ENCODE measurements at places on chromosomes 5 and 9.
A peak's percentile ranks its signal among the peaks of the same experiment; 100 is the strongest.

DNA sequence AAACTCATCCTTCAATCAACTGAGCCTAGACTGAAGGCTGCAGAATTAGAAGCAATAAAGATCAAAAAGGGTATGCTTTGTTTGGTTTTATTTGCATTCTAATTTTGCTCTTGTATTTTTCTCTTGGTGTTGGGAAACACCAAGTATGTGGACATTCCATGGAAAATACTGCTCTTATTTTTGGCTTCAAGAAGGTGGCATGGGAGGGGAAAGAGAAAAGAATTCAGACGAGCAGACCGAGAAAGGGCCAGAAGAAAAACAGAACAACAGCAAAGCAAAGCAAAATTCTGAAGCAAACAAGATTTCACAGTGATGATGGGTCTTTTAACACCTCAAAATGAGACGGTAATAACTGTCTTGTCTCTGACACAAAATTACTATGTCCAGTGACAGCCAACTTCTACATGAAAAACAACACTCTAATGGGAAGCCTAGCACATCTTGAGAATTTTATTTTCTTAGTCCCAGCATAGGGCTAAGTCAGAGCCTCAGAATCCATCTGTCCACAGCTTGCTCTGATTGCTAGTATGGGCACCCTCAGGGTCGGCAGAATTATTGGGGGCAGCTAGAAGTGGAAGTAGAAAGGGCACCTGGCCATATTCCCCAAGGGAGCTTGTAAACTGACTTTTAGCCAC is 26.8 kb downstream of the FREM1 start:
- DNase-seq = no peak

DNA sequence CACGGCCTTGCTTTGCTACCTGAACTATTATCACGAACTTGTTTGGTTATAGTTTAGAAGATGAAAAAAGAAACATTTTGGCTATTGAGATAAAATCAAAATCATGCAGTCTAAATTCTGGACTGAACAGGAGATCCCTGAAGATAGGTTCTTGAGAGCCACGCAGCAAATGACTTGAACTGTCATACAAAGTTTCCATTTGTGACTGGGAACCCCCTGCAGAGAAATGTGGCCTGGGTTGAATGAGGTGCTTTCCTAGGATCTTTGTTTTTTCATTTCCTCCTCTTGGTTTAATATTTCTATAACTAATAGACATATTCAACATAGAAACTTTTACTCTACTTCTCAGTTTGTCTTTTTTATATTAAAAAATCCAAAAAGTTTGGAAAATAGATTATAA is 184.7 kb upstream of the TRPM3 start:
- DNase-seq = no peak

- DNase-seq = no peak
These were observed 1029.1 kb upstream of the ACO1 start for GRCh38 chr9:31355159-31355882.

GRCh38 chr5:1746371-1747078 is 53.1 kb downstream of the MRPL36 start:
- no peak for DNase-seq

DNA sequence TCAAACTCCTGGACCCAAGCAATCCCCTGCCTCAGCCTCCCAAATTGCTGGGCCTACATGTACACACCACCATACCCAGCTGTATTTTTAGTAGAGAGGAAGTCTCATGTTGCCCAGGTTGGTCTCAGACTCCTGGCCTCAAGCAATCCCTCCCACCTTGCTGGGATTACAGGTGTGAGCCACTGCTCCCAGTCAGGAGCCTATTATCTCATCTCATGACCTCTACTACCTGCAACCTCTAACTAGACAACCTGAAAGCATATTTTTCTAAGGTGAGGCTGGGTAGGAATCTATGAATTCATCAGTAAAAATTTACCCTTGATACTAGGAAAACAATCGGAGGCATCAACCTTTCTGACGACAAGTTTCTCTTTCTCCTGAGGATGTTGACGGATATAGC is 10.0 kb downstream of the FAM13B start:
- DNase-seq = no peak

DNA sequence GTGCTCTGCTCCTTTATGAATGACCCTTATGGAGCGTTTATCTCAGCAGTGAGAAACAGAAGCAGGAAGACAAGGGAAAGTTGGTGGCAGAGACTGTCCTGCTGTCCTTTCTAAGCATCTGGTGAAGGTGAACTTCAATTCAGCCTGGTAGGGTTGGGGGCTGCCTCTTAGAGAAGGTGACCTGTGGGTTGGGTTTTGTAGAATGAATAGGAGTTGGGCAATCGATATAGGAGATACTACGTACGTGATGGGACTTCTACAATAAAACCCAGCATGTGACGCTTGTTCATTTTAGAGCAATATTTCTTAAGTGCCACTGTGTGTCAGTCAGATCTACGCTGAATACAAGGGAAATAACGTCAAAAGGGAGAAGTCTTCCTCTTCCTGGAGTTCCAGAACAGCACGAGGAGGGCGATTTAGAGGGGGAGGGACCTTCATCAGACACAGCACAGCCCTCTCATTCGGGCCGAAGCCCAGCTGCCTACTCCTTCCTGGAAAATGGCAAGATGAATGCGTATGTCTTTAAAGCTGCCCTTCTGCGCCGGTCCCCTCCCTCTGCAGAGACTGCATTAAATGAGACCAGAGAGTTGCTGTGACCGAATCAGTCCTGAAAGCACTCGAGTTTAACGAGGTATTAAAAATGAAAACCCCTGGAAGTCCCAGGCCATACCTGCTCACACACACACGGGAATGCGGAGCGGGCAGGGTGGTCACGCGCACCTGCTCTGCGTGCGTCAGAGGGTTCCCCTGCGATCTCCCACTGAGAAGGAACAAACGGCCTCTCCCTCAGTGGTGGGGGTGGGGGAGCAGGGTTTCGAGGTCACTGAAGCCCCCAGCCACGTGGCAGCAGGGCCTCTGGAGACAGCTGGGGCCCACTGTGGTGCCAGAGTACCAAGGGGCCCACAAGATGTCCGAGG is 85.3 kb upstream of the SARDH start:
- DNase-seq = no peak

DNA sequence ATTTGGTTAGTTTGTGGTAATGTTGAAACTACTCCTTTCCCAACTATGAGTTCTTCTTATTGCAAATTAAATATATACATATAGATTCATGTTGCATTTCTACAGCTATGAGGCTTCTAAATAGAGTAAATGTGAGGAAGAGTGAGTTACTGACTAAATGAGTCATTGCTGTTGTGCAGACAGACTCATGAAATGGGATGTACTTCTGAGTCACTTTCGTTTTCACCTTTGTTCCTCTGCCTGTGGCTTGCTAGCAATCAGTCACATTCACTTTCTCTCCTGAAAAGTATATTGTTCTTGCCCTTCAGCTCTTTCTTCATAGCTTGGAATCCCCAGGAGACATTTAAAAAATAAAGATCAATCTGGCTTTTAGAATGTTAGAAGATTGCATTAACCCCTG is 295.5 kb upstream of the SMC2 start:
- DNase-seq = no peak

DNA sequence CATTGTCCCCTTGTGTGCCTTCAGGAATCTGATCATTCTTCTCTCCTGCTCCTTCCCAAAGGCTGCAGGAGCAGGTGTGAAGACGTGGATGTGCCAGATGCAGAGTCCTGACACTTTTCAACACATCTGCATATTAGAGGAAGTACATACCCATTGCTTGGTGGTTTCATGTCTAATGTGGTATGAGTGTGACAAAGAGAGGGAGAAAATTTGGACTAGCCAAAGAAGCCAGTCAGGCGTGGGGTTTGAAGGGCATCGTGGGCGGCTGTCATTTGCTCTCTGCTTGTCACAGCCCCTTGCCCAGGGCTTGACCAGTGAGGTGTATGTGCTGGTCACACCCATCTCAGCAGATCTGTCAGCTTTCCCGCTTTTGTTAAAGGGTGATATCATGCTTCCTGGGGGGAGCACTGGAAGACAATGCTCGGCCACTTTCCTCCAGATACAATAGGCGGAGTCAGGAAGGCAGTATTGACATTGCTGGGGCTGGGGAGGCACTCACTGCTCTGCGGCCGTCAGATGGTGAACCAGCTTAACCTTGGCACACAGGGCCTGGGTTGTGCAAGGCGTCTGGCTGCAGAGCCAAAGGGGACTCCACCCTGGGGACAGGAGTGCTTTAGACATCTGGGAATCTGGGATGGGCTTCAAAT is 8.6 kb downstream of the TEK start:
- no peak for DNase-seq

GRCh38 chr9:116574027-116574679 is 113.0 kb upstream of the TRIM32 start:
- DNase-seq = no peak

GRCh38 chr9:121637713-121638220 is 13.7 kb upstream of the DAB2IP start:
- peak; percentile 82 for DNase-seq

- no peak for DNase-seq
These were observed 6.2 kb downstream of the TGFBI start for GRCh38 chr5:136034984-136035383.

- no peak for DNase-seq
These were observed 19.7 kb downstream of the MAPKAP1 start for GRCh38 chr9:125687163-125687863.

DNA sequence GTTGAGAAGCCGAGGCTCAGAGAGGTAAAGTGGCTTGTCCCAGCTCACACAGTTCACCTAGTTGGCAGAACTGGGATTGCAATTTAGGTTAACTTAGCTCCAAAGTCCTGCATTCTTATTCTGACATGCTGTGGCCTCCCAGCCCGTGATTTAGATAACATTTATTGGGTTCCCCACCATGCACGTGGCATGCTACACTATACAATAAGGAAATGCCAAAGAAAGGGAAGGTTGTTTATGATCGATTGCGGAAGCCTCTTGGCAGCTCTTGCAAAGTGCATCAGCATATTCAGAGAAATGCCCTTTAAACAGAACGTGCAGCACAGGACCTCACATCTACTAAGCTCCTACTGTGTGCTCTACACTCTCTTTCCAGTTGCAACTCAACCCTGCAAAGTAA is 3.2 kb downstream of the NEURL1B start:
- no peak for DNase-seq

DNA sequence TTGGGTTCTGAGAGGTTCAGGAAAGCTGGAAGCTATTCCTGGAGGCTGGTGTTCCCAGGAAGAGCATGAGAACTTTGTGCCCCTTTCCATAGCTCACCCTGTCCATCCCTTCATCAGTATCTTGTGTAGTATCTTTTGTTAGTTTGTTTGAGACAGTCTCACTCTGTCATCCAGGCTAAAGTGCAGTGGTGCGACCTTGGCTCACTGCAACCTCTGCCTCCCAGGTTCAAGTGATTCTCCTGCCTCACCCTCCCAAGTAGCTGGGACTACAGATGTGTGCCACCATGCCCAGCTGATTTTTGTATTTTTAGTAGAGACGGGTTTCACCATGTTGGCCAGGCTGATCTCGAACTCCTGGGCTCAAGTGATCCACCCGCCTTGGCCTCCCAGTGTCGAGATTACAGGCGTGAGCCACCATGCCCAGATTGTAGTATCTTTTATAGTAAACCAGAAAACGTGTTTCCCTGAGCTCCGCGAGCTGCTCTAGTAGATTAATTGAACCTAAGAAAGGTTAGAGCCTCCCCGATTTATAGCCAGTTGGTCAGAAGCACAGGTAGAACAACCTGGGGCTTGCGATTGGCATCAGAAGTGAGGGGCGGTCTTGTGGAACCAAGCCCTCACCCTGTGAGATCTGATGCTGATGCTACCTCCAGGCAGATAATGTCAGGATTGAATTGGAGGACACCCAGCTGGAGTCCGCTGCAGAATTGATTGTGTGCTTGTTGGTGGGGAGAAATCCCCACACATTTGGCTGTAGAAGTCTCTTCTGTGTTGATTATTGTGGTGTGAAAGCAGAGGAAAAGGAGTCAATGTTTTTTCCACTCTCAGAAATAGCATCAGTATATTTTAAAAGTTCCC is 32.3 kb downstream of the ATP6V0E1 start:
- no peak for DNase-seq

DNA sequence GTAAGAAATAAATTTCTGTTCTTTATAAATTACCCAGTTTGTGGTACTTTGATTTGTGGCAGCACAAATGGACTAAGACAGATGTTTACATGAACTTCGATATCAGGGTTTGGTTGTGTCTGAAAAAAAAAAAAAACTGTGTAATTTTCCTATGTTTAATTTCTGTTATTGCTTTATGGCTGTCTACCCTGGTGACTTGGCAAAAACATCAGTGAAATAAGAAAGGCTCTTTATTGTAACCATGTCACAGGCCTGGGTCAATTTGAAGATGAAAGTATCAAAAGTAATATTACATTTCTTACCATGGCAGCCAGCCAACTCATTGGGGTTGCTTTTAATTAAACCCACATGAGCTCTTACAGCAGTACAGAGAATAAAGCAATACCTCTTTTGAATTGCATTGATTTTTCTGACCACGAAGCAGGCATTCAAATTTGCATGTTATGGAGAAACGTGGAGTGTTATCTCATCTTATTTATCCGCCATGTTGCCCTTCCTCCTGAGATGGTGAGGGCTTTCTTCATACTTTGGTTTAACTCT is 20.6 kb upstream of the SV2C start:
- DNase-seq = no peak

DNA sequence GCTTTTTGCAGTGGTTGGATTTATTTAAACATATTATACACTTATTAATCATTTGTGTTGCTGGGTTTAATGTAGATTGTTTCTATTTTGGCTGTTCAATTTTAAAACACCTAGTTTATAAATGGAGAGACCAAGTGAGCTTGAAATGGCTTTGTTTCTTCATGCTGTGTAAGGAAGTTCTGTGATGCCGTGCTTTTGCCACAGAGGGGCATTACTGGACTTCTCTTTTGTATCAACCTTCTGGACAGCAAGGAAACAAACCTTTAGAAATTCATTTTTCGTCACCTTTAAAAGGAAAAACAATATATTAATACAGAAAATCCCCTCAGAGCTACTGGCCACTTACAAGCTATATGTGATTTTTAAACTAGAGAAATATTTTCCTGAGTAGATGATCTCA is 81.9 kb downstream of the DMRTA1 start:
- no peak for DNase-seq

DNA sequence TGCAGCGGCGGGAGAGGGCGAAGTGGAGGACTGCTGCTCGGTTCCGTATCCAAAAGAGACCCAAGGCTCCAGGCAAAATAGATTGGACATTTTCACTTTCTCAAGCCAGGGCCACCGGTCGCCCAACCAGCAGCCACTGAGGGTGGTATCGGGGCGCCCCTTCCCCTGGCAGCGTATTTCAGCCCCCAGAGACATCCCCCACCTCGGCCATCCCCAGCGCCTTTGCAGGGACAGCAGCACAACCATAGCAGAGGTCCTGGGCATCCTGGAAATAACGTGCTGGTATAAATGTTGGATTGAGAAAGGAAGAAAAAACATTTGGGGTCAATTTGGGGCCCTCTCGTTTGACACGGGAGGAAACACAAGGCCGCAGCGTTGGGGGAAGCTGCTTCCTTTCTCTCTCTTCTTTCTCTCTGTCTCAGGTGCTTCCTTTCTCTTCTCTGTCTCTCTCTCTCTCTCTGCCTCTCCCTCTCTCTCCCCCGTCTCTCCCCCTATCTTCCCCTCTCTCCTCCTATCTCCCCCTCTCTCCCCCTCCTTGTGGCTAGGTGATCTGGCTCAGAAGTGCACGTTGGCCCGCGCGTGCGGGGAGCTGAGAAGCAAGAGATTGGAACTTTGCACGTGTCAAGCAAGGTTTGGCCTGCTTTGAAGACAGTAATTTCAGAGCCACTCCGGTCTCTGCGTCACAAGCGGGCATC is 624 bp upstream of the RETREG1 start:
- no peak for DNase-seq
